ENCODE measurements at places on chromosomes 2 and 18. TPM values are rescaled to one million over a fixed set of nuclear protein-coding genes. Genes with fewer than 3 reads are reported as not detected.

Gene CDK5R2
- total RNA-seq, result not detected

DNA sequence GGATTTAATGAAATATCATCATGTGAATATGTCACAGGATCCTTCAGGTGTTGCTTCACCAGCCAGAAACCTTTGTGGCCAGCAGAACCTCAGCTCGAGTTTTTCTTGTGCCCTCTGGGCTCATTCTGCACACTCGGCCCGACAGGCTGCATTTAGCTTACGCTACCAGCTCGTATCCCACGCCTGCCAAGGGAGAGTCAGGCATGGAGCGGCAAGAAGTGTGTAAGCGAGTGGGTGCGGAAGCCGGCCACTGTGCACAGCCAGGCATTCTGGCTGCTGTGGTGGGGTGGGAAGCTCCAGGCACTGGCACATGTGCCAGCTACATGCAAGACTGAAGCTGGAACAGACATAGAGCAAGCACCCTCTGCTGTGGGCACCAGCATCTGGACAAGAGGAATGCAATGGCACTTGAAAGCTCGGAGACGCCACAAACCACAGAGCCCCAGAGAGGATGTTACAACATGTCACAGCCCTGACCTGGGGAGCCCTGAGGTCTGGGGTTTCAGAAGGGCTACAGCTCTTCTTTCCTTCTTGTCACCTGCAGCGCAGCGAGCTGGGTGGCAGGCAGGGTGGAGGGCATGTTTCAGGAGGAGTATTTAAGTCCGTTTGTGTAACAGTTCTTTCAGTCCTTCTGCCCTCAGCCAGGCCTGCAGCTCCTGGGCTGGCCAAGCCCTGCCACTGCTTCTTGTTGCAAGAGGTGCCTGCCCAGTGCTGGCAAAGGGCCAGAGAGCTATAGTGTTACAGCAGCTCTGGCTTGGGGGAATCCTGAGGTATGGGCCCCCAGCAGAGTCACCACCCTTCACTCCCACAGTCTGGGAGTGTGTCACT, 257.3 kb upstream of the HNMT start:
- DNase-seq, result no peak

GRCh38 chr2:29492701-29493100, 377.5 kb downstream of the CLIP4 start:
- no peak for DNase-seq

DNA sequence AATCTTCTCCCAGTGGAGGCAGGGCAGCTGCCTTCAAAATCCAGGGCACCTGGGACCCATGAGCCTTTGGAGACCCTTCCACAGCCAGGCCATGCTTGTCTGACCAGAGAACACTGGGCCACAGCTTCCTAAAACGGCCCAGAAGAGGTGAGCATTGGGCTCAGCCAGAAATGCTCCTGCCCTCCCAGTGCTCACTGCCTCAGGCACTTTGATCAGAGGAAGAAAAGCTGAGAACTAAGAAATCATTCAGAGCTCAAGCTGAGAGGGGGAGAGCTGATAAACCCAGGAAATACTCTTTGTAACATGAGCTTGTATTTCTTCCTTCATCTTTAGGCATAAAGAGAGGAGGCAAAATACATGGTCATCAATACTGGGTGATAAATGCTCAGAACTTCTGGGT, 365.5 kb upstream of the KLHL29 start:
- DNase-seq, result no peak

GRCh38 chr2:44620189-44620990, 258.6 kb downstream of the CAMKMT start:
- peak; percentile 90 for DNase-seq

Gene EN1
- total RNA-seq, result not detected

DNA sequence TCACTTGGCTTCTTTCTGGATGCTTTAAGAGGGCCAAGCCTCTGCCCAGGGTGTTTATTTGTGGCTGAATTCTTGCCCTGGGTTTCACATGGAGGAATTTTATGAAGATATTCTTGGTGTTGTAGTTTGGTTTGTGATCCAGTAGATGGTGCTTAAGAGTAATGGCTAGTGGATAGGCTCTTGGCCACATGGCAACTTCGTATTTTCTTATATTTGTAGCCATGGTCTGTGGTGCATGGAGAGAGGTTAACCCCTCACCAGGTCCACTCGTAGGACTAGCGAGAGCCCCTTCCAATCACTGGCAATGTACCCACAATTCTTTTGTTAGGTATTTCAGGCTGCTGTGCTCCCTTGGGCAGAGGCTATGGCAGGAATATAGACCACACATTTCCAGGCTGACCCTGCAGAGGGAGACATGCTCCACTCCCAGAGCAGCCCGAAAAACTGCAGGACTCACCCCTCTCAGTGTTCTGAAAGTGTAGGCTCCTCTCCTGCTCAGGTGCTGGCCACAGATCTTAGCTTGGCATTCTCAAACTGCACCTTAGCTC, 582.1 kb upstream of the SETBP1 start:
- DNase-seq, result no peak
